ENCODE measurements at places on chromosomes 11 and 22.

GRCh38 chr11:70142221-70142875 lies 60.7 kb upstream of the FADD start:
- DNase-seq, result no peak

DNA sequence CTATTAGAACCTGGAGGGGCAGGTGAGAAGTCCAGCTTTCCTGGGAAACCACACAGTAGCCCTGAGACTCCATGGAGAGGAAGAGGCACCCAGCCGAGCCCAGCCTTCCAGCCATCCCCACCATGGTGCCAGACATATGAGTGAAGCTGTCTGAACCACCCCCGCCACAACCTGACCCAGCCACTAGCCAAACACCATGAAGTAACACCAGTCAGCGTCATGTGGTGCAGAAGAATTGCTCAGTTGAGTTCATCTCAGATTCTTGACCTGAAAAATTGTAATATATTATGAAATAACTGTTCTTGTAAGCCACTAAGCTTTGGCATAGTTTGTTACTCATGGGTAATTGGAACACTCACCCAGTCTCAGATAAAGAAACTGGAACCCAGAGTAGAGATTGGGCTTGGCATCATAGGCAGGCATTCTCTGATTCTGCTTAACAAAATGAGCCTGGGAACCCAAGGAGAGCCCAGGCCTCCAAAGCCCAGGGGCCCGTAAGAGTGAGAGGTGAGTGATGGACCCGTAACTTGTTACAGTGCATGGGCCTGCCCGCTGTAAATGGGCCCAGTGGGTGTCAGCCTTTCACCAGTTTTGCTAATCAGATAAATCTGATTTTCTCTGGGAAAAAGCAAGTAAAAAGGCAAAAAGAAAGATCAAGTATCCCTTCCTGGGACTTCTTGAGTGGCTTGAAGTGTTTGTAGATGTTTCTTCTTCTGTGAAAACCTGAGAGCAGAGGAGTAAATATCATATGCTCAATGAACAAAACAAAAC lies 305.5 kb downstream of the DDX10 start:
- no peak for DNase-seq

DNA sequence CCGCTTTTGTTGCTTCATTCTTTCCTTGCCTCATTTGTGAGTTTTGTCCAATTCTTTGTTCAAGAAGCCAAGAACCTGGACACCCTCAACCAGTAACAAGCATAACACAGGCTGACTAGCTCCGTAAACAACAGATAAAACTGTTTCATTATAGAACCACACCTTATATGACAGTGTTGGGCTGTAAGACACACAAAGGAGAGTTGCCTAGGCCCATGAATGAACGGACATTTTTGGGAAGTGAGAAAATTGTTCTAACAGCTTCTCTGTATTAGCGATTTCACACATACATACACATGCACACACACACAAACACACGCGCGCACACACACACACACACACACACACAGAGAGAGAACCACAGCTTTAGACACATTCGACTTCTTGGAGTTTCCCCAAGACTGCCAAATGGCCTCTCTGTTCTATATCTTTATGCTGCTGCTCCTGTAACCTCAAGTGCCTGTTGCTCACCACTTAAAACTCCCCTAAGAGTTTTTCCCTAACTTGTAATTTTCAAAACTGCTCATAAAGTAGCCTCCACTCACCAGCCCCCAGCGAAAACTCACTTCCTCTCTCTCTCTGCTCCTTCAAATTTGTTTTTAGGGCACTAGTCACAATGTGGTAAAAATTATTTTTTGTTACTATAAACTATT lies 35.9 kb downstream of the CTSC start:
- peak; percentile 40 for DNase-seq

DNA sequence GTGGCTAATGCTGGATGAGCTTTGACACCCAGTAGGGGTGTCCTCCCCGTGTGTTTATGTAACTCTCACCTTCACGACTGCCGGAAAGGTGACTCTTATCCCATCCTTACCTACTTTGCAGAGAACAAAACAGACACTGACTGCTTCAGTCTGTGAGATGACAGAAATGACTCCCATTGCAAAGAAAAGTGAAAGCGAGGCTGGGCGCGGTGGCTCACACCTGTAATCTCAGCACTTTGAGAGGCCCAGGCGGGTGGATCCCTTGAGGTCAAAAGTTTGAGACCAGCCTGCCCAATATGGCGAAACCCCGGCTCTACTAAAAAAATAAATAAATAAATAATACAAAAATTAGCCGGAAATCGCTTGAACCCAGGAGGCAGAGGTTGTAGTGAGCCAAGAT lies 106.4 kb upstream of the ANO1 start:
- no peak for DNase-seq

DNA sequence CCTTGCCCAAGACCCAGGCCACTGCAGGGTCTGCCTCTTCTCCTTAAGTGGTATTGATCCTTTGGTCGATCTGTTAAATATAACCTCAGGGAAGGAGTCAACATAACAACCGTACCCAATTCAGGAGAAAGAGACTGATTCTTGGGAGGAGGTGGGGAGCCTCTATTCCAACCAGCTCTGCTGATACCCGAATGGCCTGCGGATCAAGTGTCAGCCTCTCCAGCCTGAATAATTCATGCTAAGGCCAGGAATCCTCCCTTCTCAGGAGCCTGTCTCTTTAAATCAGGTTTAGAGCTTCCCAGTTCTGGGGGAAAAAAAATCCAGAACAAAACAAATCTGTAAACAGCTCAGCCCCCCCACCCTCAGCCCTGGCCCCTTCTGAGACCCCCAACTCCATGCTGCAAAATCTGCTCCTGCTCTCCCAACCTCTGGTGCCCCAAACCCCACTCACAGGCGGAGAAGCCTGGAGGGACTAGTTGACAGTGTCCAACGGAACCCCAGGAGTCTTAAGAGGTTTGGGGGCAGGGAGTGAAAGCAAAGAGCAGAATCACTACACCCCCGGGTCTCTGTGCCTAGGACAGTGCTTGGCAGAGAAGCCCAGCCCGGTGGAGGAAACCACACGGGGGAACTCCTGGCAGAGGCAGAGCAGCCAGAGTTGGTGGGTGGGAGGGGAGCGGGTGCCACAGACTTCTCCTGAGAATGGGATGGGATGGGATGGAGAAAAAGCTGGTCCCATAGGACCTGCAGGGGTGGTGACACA lies 863 bp upstream of the TPBGL start:
- no peak for DNase-seq

GRCh38 chr11:120587299-120587698 lies 75.8 kb downstream of the GRIK4 start:
- DNase-seq, result no peak

DNA sequence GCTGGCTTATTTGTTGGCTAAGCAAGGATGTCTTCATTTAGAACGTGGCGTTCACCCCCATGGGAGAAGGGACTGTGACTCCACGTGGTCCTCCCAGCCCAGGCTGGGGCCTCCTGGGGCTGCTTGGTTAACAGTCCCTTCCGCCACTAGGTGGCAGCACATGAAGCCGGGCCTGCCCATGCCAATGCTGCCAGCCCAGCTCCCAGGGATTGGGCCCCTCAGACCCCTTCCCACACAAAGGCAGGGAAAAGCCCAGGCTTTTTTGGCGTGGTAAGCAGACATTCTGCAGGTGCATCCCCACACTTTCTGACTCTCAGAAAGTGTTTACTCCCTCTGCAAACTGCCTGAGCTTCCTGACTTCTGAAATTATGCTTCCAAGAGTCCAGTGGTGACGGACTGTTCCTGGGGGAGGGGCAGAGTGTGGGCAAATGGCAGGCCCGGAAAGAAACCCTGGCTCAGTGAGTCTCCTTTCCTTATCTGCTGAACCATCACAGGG lies 3.1 kb downstream of the CBX6 start:
- DNase-seq, result peak; percentile 50

GRCh38 chr11:2752923-2753322 lies 53.1 kb upstream of the KCNQ1OT1 start:
- peak; percentile 19 for DNase-seq

DNA sequence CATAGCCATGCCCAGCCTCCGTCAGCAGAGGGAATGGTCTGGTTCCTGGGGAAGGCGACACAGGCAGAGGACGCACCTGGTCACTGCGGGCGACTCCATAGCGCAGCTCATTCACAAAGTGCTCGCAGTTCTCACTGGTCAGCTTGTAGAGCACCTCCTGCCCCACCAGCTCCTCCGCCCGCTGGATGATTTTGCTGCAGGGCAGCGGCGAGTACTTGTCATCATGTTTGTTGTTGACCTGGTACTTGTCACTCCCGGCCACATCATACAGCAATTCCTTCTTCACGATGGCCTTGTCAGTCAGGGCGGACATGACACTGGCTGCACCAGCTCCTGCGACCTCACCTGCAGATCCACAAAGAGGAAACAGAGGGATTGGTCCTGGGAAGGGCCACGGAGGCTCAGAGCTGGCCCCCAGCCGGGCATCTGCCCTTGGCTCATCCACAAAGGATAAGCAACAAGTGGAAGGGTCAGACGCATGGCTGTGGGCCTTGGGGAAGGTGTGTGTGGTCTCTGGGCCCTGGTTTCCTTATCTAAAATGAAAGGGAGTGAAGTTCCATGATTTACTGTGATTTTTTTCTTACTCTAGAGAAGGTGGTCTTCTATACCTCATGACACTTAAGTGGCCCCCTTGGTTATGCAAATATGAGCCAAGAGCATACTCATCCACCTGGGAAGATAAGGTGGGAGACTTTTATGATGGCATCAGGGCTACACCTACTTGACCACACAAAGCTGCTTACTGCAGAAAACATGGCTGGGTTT lies 24.0 kb downstream of the PLAAT3 start:
- DNase-seq, result no peak

DNA sequence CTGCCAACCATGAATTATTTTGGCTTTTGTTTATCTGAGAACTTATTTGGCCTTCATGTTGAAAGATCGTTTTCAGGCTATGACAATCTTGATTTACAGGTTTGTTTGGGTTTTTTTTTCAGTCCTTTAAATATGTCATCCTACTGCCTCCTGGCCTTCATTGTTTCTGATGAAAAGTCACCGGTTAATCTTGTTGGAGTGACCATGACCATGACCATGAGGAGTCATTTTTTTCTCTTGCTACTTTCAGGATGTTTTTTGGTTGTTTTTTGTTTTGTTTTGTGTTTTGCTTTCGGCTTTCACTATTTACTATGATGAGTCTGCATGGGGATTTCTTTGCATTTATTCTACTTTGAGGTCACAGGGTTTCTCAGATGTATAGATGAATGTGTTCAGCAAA lies 81.6 kb downstream of the BRD1 start:
- no peak for DNase-seq

DNA sequence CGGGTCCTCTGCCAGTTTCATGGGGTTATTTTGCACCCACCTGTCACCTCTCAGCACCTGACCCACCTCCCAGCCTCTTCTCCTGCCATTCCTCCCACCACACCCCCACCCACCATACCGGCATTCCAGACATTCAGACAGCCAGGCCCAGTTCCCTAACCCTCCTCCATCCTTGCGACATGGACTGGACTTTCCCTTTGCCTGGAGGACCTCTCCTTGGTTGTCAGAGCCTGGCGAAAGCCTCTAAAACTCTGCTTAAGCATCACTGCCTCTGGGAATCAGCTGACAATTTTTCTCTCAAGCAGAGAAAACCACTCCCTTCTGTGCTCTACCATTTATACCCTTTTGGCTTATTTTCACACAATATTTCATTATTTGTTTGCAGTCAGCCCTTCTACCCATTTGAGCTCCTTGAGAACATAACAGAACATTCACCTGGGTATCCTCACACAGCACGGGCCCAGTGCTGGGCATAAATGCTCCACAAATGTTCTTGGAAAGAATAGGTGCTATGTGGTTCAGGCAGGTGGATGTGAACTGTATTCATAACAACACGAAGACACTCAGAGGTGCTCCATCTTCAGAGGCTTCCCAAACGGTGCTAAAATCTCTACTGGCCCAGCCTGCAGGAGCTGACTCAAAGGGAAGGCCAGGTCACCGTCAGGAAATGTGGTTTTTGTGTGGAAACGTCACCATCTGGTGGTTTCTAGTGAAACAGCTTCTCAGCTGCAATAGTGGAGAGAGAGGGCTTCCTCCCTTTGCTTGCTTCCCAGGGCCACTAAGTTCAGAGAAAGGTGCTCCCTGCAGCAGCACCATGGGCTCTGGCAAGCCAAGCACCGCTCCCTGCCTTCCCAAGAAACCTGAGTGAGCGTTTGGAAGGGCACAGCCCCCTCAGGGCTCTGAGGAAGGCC lies 10.4 kb downstream of the SPATA19 start:
- DNase-seq, result peak; percentile 29

GRCh38 chr11:84824624-84825023 lies 802.5 kb downstream of the DLG2 start:
- no peak for DNase-seq

DNA sequence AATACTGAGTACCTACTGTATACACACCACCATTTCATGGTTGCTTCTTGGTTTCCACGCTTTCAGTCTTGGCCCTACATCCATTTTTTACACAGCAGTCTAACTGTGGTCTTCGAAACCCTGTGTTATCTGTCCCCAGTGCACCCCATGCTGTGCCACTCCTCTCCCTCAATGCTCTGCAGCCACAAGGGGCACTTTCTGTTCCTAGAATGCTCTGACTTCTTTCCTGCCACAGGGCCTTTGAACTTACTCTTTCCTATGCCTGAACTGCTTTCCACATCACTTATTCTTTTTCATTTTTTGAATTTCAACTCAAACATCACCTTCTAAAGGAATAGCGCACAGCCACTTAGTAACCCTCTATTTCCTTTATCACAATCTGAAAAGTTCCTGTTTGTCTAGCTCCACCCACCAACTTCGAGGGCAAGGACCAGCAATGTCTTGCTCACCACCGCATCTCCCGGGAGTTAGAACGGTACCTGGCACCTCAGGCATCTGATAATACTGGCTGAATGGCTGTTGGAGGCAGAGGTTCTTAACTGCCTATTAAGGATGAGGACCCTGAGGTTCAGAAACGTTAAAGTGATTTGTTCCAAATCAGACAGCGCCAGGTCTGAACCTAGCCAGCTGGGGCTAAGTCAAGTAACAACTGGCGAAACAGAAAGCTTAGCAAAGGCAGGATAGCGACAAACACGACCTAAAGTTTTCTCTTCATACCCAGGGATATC lies 568 bp downstream of the ALG8 start:
- peak; percentile 15 for DNase-seq

DNA sequence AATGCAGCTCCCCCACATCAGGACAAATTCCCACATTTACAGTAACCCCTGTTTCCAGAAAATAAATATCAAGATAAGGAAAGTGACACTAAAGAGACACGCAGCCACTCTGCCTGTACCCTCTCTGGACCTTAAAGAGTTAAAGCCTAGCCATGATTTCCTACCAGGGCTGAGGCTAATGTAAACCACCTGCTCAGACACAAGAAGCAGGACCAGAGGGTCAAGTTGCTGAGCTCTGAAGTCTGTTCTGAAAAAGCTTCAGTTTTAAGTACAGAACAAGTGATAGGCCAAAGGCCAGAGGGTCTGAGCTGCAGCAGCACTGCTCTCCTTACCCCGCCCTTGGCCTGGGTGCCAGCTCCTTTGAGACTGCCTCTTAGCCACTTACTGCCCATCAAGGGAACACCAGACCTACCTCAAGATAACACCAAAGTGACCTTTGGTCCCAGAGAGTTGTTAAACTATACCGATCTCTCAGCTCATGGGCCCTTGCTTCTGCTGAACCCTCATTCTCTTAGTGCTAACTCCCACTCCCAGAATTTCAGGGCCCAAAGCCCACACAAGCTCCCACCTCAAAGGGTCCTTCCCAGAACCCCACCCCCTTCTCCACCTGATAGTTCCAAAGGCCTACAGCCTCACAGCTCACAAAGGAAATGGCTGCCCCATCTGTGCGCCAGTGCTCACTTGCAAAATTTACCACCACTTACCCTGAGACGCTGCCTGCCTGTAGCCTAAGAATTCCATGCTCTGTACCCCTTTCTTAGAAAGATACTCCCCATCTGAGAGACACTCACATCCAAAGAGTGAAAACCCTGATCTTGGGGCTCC lies 40.5 kb downstream of the IL18BP start:
- DNase-seq, result peak; percentile 42

GRCh38 chr11:12983336-12983735 lies 25.8 kb upstream of the RASSF10 start:
- DNase-seq, result no peak
